Fibroblast of pulmonary artery (primary cell): ENCODE measurements at places on chromosomes 1 and 21.

DNA sequence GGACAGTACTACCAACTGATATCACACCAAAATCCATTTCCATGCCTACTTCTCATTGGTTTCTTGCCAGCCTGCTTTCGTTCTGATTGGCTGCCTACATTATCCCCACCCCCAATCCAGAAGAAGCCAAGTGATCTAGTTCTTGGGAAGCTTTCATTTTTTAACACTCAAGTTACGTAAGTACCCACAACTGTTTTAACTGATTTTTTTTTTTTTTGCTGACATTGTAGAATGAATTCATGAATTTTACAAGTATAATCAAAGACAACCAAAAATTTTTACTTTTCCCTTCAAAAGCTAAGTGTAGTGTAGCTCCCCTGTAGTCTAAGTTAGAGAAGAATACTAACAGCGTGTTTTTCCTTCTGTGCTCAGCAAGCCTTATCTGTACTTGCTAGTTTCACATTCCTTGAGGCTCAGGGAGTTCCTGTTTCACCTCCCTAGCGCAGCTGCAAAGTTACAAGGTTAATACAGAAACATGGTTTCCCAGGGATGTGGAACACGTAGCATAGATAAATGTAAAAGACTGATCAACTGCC lies at the start of gene SLC9C2:
Gene SLC9C2 (minus strand): TSS at position 17 of the 536 bp plus-strand sequence. CDS start 1,296 bp downstream, outside the sequence.
- DNase-seq = peak; percentile 91

DNA sequence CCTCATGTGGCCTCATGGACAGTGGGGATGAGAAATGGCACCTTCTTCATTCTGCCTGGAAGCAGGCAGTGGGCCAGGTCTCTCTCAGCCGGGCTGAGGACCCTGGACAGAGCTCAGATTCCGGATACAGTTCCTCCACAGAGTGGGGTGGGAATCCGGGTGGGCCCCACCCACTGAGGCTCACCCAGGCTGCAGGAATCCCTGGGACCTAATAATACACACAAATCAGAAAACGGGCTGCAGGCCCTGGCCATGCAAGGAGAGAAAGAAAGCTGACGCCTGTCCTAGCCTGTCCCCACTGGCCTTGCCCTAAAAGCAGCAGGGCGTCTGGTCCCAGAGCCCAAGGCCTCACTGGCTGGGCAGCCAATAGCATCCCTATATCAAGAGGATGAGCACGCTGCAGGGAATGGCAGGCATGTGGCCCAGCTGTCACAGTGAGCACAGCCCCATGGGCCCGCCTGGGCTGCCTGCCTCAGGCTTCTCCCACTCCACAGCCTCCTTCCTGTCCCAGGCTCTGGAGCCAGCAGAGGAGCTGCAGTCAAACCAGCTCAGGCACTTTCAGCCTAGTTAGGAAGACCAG lies 25.3 kb downstream of the ACTA1 start:
- no peak for DNase-seq

DNA sequence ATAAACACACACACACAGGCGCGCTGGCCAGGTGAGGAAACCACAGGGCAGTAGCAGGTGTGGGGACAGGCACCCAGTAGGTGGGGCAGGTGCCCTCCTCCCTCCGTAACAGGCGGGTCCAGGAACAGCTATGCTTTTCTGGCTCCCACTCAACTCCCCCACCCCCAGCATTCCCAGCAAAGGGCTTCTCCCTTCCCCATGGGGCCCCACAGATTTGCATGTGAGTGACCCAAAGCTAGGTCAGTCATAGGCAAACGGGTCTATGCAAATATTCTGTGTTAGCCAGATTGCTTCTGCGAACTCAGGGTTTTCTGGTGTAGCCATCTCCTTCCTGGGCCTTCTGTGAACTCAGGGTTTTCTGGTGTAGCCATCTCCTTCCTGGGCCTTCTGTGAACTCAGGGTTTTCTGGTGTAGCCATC lies 114.2 kb downstream of the SIK1 start:
- DNase-seq = no peak

DNA sequence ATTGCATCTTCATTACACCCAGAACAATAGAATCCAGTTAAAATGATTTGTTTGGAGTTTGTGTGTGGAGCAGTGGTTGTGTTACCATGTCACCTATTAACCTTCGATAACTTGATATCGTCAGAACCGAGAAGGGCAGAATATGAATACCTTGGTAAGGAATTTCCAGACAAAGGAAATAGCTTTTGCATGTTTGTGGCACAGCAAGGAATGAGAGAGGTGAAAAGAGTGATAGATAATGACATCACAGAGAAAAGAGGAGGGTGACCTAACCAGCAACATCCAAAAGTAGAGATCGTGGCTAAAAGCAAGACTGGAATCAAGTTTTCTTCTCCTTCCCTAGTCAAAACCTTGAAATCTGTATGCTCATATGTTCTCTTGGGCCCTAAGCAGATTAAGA lies 244.6 kb upstream of the NEGR1 start:
- DNase-seq = peak; percentile 77

- peak; percentile 85 for DNase-seq
Measured at GRCh38 chr1:6743189-6744101, 41.8 kb upstream of the CAMTA1 start.

DNA sequence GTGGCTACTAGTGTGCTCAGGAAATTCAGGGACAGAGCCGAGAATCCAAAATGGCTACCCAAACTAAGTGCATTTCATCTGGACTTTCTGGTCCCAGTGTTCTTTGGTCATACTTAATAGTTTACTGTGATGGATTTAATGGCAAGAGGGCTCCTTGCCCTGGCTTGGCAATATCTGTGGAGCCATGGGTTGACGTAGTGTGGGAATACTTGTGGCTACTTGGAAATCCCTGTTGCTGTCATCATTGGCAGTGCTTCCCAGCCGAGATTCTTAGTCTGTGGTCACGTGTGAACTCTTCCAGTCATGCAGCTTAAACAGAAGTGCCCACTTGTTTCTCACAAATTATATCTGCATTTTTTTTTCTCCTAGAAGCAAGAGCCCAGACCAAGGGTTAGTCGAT lies 198.9 kb downstream of the HS2ST1 start:
- peak; percentile 60 for DNase-seq

GRCh38 chr1:220839474-220839873 lies 39.8 kb upstream of the HLX start:
- no peak for DNase-seq

DNA sequence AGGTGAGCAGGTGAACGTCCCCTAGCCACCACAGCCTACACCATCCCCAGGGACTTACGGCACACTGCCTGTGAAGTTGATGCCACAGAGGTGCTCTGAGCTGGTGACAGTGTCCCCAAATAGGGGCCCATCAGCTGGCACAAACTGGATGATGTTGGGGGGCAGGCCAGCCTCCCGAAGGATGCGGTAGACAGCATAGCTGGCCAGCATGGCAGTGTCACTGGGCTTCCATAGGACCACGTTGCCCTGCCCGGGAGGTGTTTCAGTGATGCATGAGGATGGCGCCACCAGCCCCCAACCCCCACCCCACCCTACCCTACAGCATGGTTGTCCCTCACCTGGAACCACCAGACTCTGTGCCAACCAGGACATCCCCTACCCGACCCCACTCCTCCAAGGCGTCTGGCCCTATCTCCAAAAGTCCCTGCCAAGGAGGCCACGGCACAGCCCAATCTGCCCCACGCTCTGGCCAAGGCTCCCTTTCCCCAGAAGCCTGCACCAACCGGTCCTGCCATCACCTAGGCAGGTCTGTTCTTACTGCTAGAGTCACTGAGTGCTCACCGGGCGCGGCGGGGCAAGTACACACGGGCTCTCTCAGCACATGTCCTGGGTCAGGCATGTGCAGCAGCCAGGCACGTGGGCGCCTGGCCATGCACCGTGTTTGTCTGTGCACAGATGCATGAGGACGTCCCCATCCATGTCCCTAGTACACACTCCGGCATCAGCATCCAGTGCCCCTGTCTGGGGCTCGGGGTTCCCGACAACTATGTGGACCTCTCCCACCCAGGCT lies 20.5 kb downstream of the ALDH4A1 start:
- DNase-seq = no peak

DNA sequence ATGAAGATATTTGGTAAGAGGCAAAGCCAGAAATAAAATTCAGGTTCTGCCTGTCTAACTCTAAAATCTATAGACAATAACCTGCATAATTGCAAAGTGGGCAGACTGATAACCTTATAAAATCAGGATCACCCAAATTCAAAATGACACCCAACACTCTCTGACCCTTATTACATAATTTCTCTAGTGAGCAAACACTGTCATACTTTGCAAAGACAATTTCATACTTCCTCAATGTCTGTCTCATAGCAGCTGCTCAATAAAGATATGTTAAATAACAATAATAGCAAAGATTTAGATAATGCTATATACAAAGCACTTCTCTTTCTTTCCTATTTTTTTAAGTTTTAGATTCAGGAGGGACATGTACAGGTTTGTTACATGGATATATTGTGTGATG lies 118.5 kb downstream of the UCHL5 start:
- no peak for DNase-seq

DNA sequence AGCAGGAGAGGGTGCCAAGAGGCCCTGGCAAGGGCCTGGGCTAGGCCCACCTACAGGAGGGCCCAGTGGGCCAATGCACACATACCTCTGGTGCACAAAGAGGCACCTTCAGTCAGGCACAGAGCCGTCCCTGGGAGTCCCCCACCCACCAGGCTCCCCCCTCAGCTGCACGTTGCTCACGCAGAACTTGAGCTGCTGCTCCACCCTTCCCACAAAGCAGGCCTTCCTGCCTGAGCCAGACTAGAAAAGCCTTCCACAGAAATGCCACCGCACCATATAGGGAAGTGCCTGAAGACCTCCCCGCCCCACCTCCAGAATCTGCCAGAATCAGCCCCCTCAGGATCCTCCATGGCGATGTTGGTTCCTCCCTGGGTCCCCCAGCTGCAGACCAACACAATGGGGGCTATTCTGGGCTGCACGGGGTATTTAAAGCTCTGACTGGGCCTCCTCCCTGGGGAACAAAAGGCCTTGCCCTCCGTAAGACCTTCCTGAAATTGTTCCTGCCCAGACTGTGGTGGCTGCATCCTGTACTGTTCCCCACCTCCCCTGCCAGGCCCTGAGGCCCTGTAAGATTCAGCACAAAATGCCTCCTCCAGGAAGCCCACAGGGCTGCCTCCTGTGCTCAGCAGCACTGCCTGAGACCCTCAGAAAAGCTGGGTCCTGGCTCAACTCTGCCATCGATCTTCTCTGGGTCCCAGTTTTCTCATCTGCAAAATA lies 27.2 kb downstream of the HSPG2 start:
- DNase-seq = peak; percentile 82

- DNase-seq = no peak
Measured at GRCh38 chr1:23629708-23630290, 61.8 kb upstream of the RPL11 start.

- no peak for DNase-seq
Measured at GRCh38 chr1:159906960-159907359, 7.0 kb upstream of the CFAP45 start.

DNA sequence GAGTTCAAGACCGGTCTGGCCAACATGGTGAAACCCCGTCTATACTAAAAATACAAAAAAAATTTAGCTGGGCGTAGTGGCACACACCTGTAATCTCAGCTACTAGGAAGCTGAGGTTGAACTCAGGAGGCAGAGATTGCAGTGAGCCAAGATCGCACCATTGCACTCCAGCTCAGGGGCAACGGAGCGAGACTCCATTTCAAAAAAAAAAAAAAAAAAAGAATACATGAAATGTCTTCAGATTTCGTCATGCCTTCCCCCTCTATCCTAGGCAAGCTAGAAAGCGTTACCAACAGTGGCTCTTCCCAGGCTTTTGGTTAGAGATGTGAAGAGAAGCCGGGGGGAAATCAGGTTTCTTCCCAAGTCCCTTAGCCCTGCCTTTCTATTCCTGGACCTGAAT lies 3.6 kb downstream of the TFF1 start:
- no peak for DNase-seq

DNA sequence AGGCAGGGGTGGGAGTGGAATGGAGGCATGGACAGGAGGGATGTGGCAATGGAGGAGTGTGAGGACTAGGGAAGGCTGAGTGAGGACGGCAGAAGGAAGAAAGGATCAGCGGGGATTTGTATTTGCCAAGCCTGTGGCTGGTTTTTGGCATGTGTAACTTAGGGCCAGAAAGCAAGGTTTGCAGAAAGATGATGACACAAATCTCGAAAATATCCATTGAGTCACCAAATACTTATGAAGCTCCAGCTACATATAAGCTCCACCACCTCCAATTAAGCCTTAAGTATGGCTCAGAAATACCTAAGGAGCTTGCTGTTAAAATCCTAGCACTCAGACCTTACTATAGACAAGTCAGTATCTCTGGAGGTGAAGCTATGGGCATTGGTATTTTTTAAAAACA lies 90.1 kb downstream of the OMA1 start:
- no peak for DNase-seq

DNA sequence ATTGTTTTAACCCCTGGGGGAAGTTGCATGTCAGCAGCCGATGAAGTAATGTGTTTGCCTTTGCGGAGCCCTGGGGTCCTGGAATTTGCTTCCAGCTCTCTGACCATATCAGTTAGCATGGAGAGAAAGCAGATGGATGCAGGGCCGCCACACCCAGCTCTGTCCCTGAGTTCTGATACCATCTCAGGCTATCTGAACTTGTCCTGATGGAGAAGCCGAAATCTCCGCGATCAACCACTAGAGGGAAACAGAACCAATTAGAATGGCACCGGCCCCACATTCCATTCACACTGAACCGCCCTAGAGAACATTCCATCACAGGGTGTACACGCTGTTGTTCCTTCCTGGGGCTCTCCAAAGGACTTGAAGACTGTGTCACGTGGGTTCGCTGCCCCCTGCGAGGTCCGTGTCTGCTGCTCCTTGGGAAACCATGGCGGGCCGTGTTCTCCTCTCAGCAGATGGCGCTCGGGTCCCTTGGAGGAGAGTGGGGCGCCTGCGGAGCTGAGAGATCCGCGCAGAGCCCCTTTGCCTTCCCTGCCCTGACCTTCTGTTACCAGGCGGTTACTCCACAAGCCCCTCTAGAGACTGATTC lies 75.4 kb downstream of the ABCA4 start:
- peak; percentile 98 for DNase-seq

DNA sequence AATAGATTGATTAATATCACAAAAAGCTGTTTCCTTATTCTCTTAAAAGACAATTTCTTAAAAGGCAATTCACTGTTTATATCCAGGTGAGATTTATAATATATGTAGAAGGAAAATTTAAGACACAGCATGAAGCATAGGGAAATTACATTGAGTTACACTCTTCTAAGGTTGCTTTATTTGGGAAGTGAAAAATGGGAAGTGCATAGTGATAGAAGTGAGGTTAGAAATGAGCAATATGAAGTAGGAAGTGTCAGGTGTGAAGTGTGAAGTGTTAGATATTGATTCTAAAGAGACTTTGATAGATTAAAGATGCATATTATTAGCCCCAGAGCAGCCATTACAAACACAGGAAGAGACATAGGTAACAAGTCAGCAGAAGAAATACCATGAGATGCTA lies 40.3 kb downstream of the FH start:
- DNase-seq = no peak
